ENCODE measurements at places on chromosomes 12 and 14. TPM values are rescaled to one million over a fixed set of nuclear protein-coding genes. Genes with fewer than 3 reads are reported as not detected.

- DNase-seq = no peak
Measured at GRCh38 chr12:52335598-52336262, 14.5 kb upstream of the KRT83 start.

Gene RAPGEF3
- total RNA-seq = 2.0 TPM

- no peak for DNase-seq
Measured at GRCh38 chr12:96120359-96121100, 73.6 kb upstream of the ELK3 start.

Gene VDR
- 5.6 TPM for total RNA-seq

Gene HAL
- total RNA-seq = 0.14 TPM

DNA sequence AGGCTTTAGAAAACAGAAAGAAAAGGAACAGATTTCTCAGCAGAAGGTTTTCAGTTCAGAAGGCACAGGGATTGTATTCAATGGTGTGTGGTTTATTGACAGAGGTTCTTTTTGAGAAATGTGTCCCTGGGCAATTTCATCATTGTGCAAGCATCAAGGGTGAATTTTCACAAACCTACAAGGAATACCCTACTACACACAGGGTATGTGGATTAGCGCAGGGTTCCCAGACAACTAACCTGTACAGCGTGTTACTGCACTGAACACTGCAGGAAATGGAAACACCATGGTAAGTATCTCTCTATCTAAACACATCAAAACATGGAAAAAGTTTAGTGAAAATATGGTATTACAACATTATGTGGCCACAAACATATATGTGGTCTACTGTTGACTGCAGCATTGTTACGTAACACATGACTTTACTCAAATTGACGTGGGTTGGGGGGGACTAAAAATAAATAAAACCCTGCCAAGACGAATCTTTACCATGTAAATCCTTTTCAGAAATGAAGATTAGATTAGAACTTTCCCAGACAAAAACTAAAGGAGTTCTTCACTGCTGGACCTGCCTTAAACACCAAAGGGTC lies 893.1 kb downstream of the TMEM121 start:
- no peak for DNase-seq

DNA sequence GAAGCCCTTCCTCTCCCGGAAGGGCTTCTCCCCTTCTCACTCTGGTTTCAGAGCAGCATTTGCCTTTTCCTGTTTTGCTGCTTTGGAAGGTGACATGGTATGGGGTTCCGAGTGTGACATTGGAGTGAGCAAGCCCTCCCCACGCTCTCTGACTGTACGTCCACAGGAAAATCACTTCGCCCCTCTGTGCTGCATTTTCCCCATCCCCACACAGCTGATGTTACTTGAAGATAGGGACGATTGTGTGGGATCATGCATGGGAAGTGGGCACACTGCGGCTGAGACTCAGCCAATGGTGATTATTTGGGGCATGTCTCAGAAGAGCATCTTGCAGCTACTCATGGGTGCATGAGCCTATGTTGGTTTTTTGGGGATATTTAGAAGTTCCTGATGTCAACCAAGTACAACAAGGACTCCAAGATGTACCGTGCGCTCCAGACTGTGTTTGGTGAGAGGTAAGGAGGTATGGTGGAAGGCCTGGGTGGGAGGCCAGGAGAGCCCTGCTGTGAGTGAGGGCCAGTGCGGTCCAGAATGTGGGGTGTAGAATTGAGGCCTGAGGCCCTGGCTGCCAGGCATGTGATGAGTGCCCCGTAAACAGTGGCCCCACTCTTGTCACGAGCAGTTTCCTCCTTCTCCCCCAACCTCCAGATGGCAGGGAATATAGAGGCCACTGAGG lies 15.1 kb downstream of the CYP46A1 start:
- DNase-seq = peak; percentile 1

DNA sequence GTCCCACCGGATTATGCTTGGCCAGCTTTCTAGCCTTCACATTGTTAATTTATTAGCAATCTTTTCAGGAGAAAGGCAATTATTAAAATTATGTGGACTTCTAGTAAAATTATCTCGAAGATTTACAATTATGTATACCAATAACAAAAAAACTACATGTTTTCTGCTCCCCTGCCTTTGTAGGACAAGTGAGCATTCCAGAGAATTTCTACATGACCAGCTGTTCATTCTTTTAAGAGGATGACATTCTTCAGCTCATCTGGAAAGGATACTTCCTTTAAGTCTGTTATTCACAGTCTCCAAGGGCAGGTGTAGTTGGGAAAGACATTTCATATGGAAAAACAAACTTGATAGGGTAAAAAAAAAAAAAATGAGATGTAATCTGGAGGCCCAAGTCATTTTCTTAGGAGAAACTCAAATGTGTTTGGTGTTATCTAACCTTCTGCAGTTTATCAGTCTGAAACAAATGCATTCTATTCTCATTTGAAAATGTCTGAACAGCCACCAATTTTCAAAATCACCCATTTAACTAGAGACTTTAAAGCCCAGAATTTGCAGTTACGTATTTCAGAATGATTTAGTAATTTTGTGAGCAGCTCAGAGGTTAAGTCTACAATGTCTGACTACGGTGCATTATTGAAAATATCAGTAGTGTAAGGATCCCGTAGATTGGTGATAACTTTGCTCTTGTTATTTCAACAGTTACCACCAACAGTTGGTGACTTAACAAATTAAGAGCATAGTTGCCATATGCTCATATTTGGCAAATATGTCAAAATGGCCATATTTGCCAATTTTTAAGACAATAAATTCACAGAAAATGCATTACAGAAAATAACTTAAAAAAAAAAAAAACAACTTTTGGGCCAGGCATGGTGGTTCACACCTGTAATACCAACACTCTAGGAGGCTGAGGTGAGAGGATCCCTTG lies 1.8 kb upstream of the PHLDA1 start:
- DNase-seq = no peak

DNA sequence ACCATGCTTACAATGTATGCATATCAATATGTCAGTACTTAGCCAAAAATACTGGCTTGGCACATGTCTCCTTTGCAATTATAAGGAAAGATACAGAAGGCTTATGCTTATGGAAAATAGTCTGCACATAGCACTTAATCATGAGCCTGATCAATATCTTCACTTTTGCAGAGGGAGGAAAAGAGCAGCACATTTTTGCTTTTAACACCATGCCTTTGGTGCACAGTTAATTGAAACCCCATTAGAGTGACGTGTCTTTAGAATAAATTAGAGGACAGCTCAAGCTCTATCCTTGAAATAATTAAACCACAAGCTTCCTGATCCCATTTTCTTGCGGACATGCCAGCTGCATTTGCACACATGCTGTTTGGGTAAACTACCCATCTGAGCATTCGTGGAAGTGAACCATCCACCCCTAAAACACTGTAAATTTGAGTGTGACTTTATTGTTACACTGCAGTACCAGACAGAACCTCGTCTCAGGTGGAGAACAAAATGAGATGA lies 839.9 kb upstream of the MGAT4C start:
- no peak for DNase-seq

- DNase-seq = no peak
Measured at GRCh38 chr14:93544212-93544611, 113.5 kb downstream of the UNC79 start.

Gene MMP17
- total RNA-seq = 5.0 TPM

DNA sequence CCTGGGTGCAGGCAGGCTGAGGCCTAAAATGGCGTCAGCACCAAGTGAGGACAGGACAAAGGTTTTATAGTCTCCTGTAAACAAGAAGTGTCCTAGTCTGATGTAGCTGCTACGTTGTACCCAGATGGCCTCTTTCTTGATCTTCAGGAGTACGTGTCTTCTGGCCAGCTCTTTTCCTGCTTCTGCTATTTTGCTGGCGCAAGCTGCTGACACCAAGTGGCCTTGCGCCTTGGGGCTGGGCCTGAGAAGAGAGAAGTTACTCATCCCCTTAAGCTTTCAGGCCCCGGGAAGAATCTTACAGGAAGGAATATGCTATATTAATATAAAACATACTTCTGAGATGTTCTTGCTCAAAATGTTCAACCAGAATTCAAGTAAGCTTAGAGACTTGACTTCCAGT lies 605.2 kb downstream of the GALC start:
- DNase-seq = no peak

Gene FZD10
- 0.04 TPM for total RNA-seq

- no peak for DNase-seq
Measured at GRCh38 chr14:79064214-79064613, 894.0 kb downstream of the NRXN3 start.

Gene KDM5A
- total RNA-seq = 28.4 TPM

GRCh38 chr14:31937730-31938346 lies 139.3 kb upstream of the ARHGAP5 start:
- peak; percentile 91 for DNase-seq

DNA sequence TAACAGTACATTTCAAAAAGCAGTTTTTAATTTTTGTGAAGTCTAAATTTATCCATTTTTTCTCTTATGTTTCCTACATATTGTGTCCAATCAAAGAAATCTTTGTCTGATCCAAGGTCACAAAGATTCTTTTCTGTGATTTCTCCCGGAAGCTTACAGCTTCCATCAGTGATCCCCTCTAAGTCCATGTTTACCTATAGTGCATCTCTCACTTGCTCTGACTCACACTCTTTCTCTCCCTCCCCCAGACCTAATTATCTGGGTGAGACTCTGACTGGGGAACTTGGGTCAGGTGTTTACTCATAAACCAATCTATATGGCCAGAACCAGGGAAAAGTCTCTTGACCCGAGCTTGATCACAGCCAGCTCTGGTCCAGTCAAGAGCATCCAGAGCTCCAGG lies 224.4 kb downstream of the SPTSSA start:
- peak; percentile 24 for DNase-seq

- DNase-seq = no peak
Measured at GRCh38 chr14:88098163-88098562, 93.2 kb downstream of the GPR65 start.

DNA sequence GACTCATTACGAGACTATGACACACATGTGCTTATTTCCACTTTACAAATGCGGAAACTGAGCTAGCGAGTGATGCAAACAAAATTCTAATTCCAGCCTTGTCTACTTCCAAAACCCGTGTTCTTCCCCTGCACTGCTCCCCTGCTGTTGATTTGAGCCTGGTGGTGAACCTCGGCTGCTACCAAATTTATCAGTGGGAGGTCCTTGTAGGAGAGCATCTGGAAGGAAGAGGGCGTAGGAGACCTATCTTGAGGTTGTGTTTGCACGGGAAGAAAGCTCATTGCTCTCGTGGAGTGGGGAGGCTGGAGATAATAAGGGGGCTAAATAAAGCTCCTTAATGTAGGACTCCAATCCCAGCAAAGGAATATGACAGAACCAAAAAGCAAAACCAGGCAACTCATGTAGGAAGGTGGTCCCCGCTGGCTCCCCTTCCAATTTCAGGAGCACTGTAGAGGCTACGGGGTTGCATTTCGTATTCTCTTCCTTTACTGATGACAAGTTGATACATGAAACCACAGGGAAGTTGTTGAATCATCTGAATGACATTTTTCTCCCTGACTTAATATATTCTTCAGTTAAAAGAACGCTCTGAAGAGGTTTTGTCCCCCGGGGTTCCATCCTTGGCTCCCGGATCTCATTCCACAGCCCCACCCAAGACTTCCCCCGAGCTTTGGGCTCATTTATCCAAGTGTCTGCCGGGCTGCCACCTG lies 52.6 kb downstream of the FZD10 start:
- DNase-seq = no peak

- DNase-seq = no peak
Measured at GRCh38 chr14:88770736-88771135, 22.0 kb downstream of the EML5 start.

Gene GALNT6
- not detected for total RNA-seq

- no peak for DNase-seq
Measured at GRCh38 chr12:92863251-92863650, 65.8 kb downstream of the EEA1 start.

Gene FBRSL1
- total RNA-seq = 1.8 TPM

Gene GLI1
- total RNA-seq = 6.3 TPM

DNA sequence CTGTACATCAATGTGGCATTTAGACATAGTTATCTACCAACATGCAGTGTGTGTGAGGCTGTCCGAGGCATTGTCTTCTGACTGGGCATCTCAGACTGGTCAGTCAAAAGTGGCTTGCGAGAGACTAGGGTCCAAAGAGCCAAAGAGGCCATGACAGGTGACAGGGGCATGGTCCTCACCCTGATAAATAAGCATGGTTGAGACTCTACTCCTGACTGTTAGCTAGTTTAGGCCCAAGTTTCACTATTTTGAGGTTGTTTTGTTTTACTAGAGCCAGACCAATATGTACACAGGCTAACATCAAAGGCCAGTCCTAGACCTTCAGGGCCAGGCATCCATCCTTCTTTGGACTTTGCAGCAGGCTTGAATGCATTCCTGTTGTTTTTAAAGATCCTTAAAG lies 76.9 kb upstream of the SRSF5 start:
- no peak for DNase-seq

DNA sequence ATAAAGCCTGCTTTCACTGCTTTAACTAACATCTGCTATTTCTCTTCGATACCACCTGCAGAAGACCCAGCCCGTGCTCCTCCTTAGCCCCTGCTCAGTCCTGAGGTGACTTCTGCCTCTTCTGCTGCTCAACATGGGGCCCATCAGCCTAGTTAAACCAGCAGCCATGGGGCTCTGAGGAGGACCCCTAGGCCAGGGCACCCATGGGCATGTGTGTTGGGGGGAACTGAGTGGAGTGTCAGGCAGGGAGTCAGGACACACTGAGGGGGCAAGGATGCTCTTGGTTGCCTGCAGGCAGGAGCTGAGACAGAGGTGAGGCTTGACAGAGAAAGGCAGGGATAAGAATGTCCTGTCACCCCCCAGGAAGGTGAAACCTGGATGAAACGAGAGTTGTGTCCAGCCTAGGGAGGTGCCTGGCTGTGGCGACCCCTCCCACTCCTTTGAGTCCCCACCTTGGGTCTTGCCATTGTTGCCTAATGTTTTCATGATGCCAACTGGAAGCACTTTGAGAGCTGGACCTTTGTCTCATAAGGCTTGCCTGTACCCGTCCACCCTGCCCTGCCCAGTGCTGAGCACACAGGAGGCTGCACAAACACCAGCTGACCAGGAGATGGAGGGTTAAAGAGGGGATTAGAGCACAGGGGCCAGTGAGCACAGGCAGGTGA lies 12.5 kb upstream of the RABGGTA start:
- DNase-seq = no peak

- DNase-seq = no peak
Measured at GRCh38 chr12:16619537-16619936, 13.6 kb upstream of the LMO3 start.

Gene KRT75
- 0.12 TPM for total RNA-seq

Gene GPRC5D
- not detected for total RNA-seq

- DNase-seq = no peak
Measured at GRCh38 chr12:124745465-124745890, 118.2 kb downstream of the SCARB1 start.

Gene INHBC
- total RNA-seq = not detected

Gene DDN
- 0.14 TPM for total RNA-seq

GRCh38 chr12:10016881-10017280 lies 6.5 kb downstream of the CLEC12B start:
- no peak for DNase-seq
